ENCODE measurements at places on chromosomes 7 and 10. TPM values are rescaled to one million over a fixed set of nuclear protein-coding genes. Genes with fewer than 3 reads are reported as not detected.

NPFFR1 gene
- total RNA-seq = not detected

- no peak overlapping the region for H3K27ac ChIP-seq
- DNase-seq = no peak
- H3K27me3 ChIP-seq = no peaks in the 10 kb centered on the region
Measured at GRCh38 chr7:15086862-15087261, 184.3 kb upstream of the DGKB start.

EPO gene
- not detected for total RNA-seq

- no peaks in the 10 kb centered on the region for H3K36me3 ChIP-seq
- no peak for DNase-seq
- H3K27ac ChIP-seq = no peak overlapping the region
- no peak overlapping the region for H3K4me3 ChIP-seq
Measured at GRCh38 chr10:116588995-116589394, 1.8 kb upstream of the PNLIPRP1 start.

FAM25G gene
- total RNA-seq = not detected
